ENCODE measurements at places on chromosomes 1 and 21. TPM values are rescaled to one million over a fixed set of nuclear protein-coding genes. Genes with fewer than 3 reads are reported as not detected.

The ESRRG gene
- total RNA-seq: 7.8 TPM

The RGS13 gene
- total RNA-seq: 1.0 TPM

The LCE2B gene
- total RNA-seq: not detected

The UBE2U gene
- total RNA-seq: not detected

DNA sequence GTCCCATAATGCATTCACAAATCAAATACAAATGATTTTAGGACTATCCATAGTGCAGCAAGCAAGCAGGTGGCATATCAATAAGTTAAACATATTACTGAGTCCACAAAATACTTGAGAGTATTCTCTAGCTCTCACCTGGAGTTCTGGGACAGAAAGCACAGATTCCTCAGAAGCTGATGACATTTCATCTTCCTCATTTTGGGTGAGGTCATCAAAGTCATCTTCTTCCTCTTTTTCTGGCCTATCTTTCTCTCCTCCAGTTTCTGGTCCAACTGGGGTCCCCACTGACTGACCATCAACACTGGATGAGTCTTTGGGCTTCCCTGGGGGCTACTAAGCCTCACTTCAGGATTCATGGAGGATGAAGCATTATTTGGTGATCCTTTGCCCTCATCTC lies 38.9 kb downstream of the YY1AP1 start:
- DNase-seq: no peak

GRCh38 chr1:101257500-101258325 lies 20.9 kb downstream of the S1PR1 start:
- DNase-seq: peak; percentile 83

Data from esophagus muscularis mucosa (tissue), 4 donors.